ENCODE measurements at places on chromosomes 2 and 18. TPM values are rescaled to one million over a fixed set of nuclear protein-coding genes. Genes with fewer than 3 reads are reported as not detected.

Gene ARHGAP15
- total RNA-seq: 101 TPM

Gene DPP10
- not detected for total RNA-seq

DNA sequence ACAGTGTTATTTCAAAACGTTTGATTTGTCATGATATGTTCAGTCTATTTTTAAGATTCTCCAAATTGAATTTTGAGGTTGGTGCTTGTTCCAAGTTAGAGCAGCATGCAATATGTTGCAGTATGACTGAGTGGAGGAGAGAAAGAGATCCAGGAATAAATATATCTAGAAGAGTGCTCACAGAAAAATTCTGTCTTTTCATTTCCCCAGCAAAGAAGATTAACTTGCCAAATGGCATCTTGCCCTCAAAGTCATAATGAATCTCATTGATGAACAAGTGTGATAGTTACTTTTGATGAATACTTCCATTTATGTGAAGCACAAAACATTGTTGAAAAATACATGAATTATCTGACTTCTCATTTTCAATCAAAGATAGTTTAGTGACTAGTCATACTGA is 95.9 kb downstream of the KCNJ3 start:
- H3K27ac ChIP-seq: no peak overlapping the region
- H3K4me1 ChIP-seq: no peaks in the 10 kb centered on the region
- H3K27me3 ChIP-seq: no peaks in the 10 kb centered on the region
- H3K36me3 ChIP-seq: no peaks in the 10 kb centered on the region
- no peak for DNase-seq

DNA sequence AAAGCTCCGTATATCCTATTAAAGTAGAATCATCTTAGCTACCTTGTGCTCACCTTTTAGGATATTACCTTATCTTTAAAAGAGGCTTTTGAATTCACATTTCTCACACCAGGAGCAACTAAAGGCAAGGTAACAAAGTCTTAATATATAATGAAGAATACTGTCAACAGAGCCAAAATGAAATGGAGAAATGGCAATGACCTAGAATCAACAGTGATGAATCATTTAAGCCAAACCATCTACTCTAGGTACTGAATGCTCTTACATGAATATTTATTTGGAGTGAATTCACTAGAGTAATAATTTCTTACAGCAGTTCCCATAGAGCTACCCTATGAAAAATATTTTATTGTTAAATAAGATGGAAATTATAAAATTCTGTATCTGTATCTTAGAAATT is 421.0 kb downstream of the RND3 start:
- no peak for DNase-seq
- H3K4me1 ChIP-seq: no peaks in the 10 kb centered on the region
- H3K27me3 ChIP-seq: no peaks in the 10 kb centered on the region
- no peaks in the 10 kb centered on the region for H3K36me3 ChIP-seq
- H3K4me3 ChIP-seq: no peak overlapping the region
- H3K27ac ChIP-seq: no peak overlapping the region

DNA sequence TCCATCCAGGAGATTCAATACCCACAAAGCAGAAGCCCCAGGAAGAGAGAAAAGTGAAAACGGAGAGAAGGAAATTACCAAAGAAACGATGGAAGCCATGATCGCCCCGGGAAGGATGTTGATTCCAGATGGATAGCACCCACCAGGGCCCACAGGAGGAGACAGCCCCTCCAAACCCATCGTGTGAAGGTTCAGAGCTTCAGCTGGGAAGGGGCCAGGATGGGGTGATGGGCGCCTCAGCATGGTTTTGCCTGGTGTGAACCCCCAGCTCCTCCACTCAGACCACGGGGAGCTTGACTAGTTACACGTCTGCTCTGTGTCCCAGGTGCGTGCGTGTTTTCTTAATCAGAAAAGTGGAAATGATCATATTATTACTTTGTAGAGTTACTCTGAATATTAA is 264.5 kb downstream of the EIPR1 start:
- no peak for DNase-seq
- H3K4me3 ChIP-seq: no peak overlapping the region
- no peak overlapping the region for H3K27ac ChIP-seq
- H3K36me3 ChIP-seq: no peaks in the 10 kb centered on the region
- no peaks in the 10 kb centered on the region for H3K27me3 ChIP-seq

DNA sequence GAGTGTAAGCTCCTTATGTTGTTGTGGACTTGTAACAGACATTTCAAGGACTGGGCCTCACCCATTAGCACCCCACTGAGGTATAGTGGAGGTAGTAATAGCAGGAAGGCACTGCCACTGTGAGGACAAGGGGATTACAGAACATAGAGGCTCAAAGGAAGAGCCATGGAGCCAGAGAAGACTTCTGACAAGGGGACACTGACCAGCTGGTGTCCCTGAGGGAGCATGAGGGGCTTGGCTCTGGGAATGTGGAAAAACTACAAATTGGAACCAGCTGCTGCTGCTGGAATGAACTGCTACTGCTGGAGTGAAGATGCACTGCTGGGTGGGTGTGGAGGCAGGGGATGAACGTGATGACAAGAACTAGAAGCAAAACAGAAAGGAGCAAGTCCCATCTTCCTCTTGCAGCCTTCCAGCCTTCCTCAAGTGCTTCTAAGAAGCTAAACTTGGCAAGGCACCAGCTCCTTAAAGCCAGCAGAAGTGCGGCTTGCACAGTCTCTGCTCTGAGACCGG is 167.3 kb upstream of the NOSTRIN start:
- no peak overlapping the region for H3K4me3 ChIP-seq
- H3K36me3 ChIP-seq: no peaks in the 10 kb centered on the region
- no peak overlapping the region for H3K27ac ChIP-seq
- H3K4me1 ChIP-seq: no peaks in the 10 kb centered on the region
- no peak for DNase-seq

- no peaks in the 10 kb centered on the region for H3K27me3 ChIP-seq
- no peaks in the 10 kb centered on the region for H3K4me1 ChIP-seq
- no peak overlapping the region for H3K4me3 ChIP-seq
- no peak overlapping the region for H3K27ac ChIP-seq
- DNase-seq: no peak
Measured at GRCh38 chr18:72822202-72822601, 45.6 kb downstream of the NETO1 start.

GRCh38 chr2:111208639-111209038 is 87.9 kb downstream of the BCL2L11 start:
- no peak overlapping the region for H3K4me3 ChIP-seq
- H3K27me3 ChIP-seq: peaks cover 6% of the 10 kb centered on the region
- no peak overlapping the region for H3K27ac ChIP-seq
- DNase-seq: no peak
- H3K4me1 ChIP-seq: peaks cover 16% of the 10 kb centered on the region

Measured in activated CD8-positive, alpha-beta memory T cell treated with anti-CD3 and anti-CD28 coated beads, Interleukin-2, amount 10 ng/mL, durations not matched to agents 7 days and 5 days (primary cell).